Activated CD4-positive, CD25-positive, alpha-beta regulatory T cell treated with anti-CD3 and anti-CD28 coated beads, Interleukin-2, amount 50 U/mL, for 24 hours (primary cell): ENCODE measurements at places on chromosomes 3 and 15.
A peak's percentile ranks its signal among the peaks of the same experiment; 100 is the strongest.

GRCh38 chr3:159899166-159899565 lies 89.5 kb upstream of the IL12A start:
- ATAC-seq, result no peak

DNA sequence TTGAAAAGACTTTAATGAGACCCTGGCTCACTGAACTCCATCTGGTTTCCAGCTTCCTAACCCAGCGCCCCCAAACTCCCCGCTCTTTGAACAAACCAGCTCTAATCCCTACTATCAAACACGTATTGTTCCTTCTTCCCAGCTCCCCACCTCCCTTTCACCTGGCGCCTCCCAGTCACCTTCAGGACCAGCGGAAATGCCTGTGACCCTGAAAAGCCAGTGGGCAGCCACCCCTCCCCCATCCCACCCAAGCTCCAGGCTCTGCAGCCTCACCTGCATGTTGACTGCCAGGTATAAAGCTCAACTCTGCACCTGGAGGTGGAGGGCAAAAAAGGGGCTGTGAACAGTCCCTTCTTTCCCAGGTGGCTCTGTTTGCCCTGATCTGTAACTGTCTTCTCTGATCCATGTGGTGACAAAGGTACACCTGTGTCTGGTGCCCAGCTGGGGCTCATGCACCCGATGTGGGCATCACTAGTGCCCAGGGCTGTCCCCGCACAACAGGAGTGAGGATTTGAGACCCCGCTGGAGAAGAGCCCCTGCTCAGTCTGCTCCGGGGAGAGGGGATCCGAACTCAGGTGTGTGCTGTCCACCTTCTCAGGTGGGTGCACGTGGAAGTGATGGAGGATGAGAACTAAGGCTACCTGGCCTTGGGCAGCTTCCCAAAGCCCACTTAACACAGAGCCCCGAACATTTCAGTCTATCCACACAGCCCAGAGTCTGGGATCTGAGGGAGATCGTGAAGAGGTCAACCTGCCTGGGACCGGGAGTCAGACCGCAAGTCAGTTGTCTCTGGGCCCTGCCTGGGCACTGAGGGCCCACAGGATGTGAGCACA lies 128.9 kb downstream of the NSMCE3 start:
- peak; percentile 7 for ATAC-seq

GRCh38 chr3:49415931-49416601 lies 3.8 kb downstream of the TCTA start:
- ATAC-seq, result peak; percentile 30

- ATAC-seq, result no peak
These were observed 808.4 kb downstream of the IGSF11 start for GRCh38 chr3:118226206-118226605.

GRCh38 chr3:124401843-124402242 lies 328.4 kb upstream of the UMPS start:
- ATAC-seq, result no peak

- ATAC-seq, result no peak
These were observed 9.2 kb downstream of the SH2D7 start for GRCh38 chr15:78101423-78102105.

GRCh38 chr3:56591262-56591661 lies 34.3 kb downstream of the CCDC66 start:
- no peak for ATAC-seq

- ATAC-seq, result no peak
These were observed 80.8 kb downstream of the P2RY1 start for GRCh38 chr3:152915695-152916094.

DNA sequence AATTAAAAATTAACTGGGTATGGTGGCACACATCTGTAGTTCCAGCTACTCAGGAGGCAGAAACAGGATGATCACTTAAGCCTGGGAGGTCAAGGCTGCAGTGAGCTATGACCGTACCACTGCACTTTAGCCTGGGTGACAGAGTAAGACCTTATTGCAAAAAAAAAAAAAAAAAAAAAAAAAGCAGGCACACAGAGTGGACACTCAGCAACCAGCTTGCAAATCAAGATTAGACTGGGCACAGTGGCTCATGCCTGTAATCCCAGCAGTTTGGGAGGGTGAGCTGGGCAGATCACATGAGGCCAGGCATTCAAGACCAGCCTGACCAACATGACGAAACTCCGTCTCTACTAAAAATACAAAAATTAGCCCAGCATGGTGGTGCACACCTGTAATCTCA lies 5.4 kb downstream of the CLN6 start:
- no peak for ATAC-seq

DNA sequence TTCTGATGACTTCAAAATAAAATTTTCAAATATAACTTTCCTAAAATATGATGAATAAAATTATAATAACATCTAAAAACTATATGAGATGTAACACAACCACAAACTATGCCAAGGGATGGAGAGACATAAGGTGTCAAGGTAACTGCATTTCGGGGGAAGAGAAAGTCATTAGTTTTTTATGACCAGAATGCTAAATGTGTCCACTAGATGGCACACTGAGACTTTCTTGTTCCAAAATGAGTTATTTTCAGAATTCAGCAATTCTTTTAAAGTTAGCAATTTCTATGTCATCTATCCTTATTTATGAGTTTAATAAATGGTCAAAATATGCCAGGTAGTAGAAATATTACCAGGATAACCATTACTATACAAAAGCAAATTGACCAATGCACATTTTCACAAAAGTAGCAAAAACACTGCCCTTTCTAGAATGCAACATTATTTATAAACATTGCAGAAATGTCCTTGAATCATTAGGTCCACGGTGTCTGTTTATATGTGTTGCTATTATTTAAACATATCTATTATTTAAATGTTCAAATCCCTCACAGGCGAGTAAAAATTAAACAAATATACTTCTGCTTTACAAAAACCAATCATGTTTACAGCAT lies 374.2 kb downstream of the PLCL2 start:
- no peak for ATAC-seq

DNA sequence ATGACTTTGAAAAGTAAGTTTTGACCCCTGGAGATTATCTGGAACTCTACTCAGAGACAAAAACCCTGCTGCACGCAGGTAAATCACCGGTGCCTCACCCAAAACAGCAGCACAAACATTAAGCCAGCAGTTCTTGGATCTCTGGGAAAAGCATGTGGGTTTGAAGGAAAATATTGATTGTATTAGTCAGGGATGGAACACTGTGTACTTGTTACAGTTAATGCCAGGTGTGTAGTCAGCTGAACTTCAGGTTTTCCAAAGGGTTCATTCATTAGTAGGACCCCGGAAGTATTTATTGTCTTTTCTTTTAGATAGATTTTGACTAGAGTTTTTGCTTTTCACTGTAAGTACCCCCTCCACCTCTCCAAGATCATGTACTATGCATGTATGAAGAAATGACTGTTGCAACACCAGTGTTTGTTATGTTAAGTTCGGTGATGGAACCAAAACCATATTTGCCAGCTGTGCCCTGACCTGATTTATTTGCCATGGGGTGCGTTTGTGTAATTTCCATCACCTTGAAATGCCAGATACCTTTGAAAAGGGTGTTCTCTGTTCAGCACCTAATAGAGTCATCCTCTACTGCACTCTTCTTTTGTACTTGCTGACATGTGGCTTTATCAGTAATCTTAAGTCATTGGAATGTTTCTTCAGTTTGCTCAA lies 14.5 kb downstream of the ARHGEF26 start:
- ATAC-seq, result no peak

GRCh38 chr3:195178124-195178910 lies 92.6 kb downstream of the XXYLT1 start:
- ATAC-seq, result no peak

GRCh38 chr15:65926899-65927298 lies 57.6 kb downstream of the RAB11A start:
- no peak for ATAC-seq

- ATAC-seq, result no peak
These were observed 27.4 kb downstream of the ECT2 start for GRCh38 chr3:172777901-172778300.

DNA sequence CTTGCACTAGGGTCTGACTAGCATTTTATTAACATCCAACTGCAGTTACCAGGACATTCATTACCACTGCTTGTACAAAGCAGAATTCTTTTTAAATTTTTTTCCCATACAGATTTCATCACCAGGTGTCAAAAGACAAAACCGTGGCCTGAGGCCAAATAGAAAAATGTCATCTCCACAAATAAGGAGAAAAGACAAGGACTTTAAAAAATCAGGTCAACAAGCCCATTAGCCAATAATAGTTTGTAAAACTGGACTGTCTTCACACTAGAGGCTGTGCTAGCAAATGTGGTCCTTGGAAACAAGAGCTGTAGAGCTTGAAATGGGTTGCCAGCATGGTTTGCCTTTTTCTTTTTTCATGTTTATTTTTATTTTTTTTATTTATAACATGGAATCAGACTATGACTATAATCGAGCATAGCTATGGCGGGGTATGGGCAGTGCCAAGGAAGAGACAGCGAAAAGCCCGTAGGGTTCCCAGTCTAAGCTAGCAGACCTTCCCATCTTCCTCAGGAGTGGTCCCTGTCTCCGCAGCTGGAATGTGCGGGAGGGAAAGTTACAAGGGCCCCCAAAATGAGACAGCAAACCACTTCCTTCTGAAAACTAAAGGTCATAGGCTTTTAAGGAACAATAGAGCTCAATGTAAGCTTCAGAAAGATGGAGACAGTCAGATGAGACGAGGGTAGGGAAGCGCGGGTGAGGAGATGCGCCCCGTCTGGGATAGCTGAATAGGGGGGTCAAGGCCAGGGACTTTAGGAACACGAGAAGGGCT lies 1.5 kb downstream of the PTPN9 start:
- ATAC-seq, result no peak

- ATAC-seq, result no peak
These were observed 30.0 kb downstream of the KLHL25 start for GRCh38 chr15:85764649-85765277.

DNA sequence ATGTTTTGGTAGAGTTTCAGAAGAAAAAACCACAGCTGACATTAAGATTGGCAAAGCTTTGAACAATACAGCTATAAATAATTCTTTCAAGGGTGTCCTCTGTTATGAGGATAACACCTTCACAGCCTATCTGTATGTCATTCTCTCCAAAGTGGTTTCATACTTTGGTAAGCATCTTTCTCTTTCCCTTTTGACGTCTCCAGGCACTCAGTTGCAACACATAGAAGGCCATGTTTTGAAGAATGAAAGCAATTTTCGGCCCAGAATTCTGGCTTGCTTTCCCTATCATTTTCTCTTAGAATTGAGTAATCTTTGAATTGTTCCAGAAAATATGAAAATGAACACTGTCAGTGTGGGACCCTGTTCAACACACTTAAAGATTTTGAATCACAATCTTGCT lies 200.0 kb upstream of the CBLB start:
- ATAC-seq, result peak; percentile 94

DNA sequence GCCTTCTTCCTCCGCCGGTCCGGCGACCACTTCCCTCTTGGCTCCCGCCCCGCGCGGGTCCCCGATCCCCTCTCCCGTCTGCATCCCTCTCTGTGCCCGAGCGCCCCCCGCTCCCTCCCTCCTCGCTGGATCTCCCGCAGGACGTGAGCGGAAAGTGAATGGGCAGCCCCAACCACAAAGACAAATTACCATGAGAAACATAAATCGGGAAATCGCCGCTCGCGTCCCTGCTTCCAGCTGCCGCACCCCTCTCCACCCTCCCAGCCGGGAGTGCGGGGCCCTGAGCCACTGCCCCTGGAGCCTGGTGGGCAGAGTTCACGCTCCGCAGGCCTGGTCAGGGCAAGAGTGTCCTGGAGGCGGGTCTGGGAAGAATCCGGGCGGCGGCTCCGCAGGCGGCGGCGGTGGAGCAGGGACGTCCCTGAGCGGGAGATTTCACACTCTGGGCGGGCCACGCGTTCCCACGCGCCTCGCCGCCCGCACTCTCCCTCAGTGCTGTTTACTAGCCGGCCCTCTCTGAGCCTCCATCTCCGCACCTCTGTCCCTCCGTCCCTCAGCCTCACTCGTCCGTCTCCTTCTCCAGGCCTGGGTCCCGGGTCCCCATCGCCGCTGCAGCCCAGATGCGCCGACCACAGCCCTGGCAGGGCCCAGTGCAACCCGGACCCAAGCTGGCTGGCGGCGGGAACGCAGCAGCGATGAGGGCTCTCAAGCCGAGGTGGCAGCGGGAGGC lies 835 bp downstream of the SEMA5B start:
- peak; percentile 7 for ATAC-seq

- ATAC-seq, result no peak
These were observed 1.2 kb upstream of the ZNF609 start for GRCh38 chr15:64459066-64459781.

DNA sequence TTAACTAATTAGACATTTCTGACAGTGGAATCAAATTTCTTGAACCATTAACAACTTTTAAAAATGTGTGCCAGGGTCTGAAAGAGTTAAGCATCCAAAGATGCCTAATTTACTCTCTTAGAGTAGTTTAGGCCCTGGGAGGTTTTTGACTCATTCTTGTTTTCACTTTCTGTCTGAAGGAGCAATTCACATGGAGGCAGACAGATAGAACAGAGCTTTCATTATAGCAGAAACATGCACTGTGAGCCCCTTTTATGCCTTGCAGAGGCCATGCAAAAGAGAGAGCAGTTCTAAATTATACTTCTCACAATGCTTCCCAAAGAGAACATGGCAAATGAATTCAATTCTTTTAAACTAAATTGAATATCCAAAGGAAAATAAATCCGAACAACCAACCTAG lies 554.8 kb downstream of the MFSD1 start:
- ATAC-seq, result no peak

DNA sequence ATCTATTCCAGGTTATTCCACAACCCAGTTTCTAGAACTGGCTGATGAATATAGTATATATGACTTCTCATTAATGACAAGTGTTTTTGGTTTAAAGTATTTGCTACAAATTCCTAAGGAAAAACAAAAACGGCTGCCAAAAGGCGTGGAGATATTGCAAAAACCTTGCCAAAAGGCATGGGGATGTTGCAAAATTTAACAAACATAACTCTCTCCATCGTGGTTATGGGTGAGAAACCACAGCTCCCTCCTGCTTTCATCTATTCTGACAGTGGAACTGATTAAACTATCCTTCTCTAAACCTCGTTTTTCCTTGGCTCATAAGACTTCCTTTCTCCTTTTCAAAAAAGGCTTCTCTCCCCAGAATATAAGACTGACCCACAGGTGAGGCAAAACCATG lies 342.0 kb upstream of the PDZRN3 start:
- ATAC-seq, result no peak

DNA sequence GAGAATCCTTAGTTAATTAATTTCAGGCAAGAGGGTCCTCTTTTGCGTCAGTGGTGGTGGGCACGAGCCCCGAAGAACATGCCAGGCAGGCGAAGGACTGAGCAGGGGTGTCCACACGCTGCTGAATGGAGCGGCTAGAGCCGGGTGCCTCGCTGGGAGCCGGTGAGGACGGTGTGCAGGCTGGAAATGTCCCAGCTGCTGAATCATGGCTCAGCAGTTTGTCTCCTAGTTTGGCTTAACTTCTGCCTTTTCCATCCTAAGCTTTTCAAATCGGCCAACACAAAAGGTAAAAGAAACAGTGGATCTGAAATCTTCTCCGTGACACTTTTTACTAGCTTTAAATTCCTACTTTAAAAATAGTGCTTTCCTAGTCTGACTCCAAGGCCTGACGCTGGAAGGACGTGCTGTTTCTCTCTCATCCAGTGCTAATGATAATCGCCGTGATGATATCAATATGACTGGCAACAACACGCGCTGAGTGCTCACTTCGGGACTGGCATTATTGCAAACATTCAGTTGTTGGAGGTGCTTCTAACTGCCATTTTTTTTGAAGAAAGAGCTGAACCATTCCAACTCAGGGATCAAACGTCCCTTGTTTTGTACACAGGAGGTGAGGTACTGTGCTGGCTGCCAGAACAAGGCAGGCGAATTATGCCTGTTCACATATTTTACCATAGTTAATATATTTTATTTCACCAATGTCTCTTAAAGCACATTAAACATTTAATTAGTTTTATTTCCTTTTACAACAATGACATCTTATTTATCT lies 19.8 kb downstream of the PCSK6 start:
- ATAC-seq, result no peak

- no peak for ATAC-seq
These were observed 77.6 kb upstream of the CHD2 start for GRCh38 chr15:92822216-92823144.

GRCh38 chr3:180631317-180631716 lies 29.4 kb downstream of the TTC14 start:
- ATAC-seq, result no peak
